Panc1 (cell line): ENCODE measurements at places on chromosomes 4 and X.

GRCh38 chrX:63967551-63967950 is 182.5 kb upstream of the ARHGEF9 start:
- no peak for DNase-seq

DNA sequence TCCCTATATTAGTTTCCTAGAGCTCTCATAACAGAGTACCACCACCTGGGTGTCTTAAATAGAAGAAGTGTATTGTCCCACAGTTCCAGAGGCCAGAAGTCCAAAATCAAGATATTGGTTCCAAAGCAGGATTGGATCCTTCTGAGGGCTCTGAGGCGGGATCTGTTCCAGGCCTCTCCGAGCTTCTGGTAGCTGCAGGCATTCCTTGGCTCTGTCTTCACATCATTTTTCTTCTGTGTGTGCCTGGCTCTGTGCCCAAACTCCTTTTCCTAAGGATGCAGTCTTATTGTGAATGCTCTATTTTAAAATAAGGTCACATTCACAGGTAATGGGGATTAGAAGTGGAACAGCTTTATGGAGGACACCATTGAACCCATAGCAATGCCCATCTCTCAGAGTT is 253.7 kb upstream of the TAPT1 start:
- no peak for DNase-seq

DNA sequence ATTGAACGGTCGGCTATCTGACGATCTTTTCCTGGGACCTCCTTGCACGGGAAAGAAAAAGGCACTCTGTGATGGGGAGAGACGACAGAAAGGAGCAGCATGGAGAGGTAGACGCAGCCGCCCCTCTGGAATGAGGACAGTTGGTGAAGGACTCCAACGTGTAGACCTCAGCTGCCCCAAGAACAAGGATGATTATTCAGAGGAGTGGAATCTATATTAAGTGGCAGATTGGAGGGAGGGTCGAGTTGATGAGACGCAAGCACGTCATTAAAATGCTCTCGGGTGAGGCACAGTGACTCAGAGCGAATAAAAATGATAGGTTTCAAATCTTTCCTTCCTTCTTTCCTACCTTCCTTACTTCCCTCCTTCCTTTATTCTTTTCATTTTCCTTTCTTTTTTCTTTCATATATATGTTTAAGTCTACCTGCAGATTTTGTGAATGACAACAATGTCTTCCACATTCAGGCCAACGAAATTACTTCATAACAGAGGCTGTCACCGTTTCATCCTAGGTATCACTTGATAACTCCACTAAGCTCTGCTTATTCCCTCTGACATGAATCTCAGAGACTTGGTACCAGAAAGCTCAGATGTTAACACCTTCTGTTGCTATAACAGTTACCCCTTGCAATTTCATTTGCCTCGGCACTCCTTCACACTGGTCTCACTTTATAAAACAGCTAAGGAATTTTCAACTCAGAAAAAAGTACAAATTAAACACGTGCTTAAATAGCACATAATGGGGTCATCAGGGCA is 110.0 kb upstream of the PPARGC1A start:
- DNase-seq = no peak

DNA sequence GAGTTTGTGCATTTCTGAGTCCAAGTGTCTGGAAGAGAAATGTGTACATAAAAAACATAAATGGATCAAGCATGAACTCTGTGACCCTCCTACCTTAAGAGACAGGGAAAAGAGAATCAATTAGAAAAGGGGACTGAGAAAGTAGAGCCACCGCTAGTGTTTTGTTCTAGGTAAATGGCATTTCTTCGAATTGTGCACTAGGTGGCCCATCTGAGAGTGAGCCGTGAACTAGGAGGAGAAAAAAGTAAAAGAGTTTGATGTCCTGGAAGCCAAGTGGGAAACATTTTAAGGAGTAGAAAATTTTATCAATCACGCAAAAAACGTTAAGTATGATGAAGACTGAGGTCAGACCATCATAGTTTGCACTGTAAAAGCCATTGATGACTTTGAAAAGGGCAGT is 55.1 kb downstream of the NAF1 start:
- no peak for DNase-seq

DNA sequence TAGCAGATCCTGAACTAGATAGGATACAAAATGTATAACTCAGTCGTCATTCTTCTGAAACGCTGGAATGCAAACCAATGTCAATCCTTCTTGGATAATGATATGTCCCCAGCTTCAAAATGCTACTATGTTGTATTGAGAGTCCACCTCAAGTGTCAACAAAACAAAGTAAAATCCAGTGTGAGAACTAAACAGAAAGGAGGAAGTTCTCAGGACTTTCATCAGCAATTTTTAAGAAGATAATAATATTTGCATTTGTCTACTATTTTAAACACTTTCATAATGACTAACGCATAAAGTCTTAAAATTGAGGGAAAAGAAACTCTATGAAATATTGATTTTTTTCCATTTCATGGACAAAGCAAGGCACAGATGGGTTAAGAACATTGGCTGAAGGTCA is 36.3 kb downstream of the SOD3 start:
- DNase-seq = no peak

GRCh38 chr4:150782311-150782710 is 200.4 kb downstream of the MAB21L2 start:
- DNase-seq = no peak

GRCh38 chr4:1018147-1019020 is 7.0 kb downstream of the FGFRL1 start:
- DNase-seq = no peak

DNA sequence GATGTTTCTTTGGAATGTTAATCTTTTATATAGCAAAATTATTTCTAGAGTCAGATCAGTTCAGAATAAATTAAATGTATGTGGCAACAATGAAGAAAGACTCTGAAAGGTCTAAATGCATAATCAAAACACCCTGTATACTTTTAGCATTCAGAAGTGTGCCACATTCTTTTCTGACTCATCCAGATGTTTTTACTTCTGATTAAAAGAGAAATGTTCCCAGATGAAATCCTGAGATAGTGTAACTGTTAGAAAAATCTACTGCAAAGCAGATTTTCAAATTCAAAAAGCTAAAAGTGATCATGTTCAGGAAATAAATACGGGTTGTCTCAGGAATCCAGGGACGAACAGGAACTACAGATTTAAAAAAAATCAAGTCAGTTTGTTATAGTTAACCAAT is 241.4 kb downstream of the GRIA3 start:
- no peak for DNase-seq

DNA sequence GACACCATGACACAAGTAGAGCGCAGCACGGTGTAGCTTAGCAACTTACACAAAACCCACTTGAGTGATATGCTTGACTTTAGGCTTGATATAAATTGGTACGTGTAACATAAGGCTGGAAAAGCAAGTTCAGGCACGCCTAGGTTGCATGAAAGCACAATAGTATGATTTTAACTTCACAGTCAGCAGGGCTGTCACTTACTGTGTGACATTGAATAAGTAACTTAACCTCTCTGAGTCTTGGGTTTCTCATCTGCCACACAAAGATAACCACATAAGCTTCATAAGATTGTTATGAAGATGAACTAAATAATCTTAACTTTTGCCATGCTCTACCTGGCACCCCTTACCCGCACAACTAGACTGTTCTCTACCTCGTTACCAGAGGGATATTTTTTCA is 9.5 kb downstream of the SRD5A3 start:
- no peak for DNase-seq

- DNase-seq = no peak
Observed at GRCh38 chr4:149741186-149741831, 74.3 kb downstream of the IQCM start.

- DNase-seq = no peak
Observed at GRCh38 chrX:11666952-11667685, 1.4 kb upstream of the ARHGAP6 start.

- no peak for DNase-seq
Observed at GRCh38 chr4:104489731-104490095, 5.0 kb downstream of the CXXC4 start.

GRCh38 chr4:4719436-4719835 is 140.0 kb upstream of the MSX1 start:
- no peak for DNase-seq

- DNase-seq = no peak
Observed at GRCh38 chrX:19760841-19761512, 126.4 kb downstream of the SH3KBP1 start.

DNA sequence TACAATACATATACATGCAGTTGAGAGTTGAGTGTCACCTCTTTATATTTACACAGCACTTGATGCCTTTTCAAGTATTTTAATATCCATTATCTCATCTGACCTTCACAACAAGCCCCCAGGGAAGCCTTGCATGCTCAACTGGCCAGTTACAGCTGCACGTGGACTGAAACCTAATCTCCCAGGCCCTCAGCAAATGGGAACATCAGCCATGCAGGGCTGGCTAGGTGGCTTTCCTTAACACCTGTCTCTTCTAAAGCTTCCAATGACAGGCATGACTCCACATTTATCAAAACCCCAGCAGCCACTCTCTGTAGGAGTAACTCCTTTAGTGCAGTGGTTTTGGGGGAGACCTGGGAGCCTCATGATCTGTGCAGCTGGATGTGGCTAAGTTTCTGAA is 56.4 kb downstream of the PHKA2 start:
- no peak for DNase-seq

DNA sequence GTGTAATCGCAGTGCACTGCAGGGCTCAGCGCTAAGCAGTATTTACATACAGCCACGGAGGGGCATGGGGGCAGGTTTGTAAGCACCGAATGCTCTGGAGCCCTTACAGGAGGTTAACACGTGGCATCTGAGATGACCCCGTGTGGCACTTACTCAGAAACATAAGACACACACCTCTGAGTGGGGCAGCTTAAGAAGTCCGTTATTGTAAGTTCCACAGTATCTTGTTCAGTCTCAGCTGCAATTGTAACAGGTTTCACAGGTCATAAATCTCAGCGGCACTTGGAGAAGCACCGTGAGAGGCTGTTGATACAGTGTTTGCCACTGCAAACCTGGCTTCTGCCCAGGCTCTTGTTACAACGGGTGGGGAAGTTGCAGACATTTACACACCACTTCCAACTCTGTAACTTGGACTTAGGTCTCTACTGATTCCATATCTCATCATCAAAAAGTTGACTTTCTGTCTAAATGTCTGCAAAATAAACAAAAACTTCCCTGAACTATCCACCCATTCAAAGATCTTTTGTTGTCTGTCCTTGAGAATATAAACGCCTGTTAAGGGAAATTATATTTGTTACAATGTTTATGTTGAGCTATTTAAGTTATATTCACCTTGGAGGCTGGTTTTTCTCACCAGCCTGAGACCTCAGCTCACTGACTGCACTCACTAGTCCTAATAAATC is 10.3 kb downstream of the CPLX1 start:
- no peak for DNase-seq

GRCh38 chr4:129231945-129232588 is 136.1 kb downstream of the C4orf33 start:
- DNase-seq = no peak

DNA sequence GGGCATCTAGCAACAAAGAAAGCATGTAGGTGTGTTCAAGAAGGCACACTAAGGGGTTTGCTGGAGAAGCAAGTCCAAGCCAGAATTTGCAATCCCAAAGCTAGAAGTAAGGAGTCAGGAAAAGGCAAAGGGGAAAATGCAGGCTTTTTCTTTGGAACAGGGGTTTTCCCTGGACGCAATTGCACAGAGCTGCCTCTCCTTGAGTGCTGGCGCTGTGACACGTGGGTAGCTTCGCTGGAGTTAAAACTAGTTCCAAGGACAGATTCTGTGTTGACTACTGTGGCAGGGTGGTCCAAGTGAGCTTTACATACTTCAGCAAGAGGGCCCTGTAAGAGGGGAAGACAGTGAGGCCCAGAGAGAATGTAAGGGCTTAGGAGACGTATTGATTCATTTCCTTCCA is 277.1 kb downstream of the ADGRA3 start:
- no peak for DNase-seq

DNA sequence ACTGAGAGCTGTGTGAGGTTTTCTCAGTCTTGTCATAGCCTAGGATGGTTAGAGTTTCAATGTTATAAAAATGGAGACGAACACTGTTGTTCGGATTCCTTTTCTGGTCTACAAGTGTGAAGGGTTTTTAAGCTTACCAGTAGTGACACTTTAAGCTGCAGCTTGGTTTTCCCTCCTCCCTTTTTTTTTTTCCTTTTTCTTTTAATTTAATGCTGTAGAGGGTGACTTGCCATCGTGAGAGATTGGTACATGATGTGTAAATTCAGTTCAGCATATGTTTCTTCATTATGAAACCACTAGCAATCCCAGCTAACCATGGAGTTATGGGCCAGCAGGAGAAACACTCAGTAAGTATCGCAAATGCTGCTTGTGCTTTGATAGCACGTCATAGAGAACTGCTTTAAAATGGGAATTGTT is 165.0 kb downstream of the RAPGEF2 start:
- DNase-seq = no peak

- DNase-seq = no peak
Observed at GRCh38 chrX:63424063-63424462, 72.9 kb upstream of the SPIN4 start.

GRCh38 chr4:56786955-56787354 is 34.5 kb downstream of the SPINK2 start:
- DNase-seq = no peak

GRCh38 chrX:156001001-156001666 is 3.6 kb downstream of the IL9R start:
- no peak for DNase-seq

- no peak for DNase-seq
Observed at GRCh38 chrX:129690435-129690834, 35.7 kb upstream of the APLN start.

DNA sequence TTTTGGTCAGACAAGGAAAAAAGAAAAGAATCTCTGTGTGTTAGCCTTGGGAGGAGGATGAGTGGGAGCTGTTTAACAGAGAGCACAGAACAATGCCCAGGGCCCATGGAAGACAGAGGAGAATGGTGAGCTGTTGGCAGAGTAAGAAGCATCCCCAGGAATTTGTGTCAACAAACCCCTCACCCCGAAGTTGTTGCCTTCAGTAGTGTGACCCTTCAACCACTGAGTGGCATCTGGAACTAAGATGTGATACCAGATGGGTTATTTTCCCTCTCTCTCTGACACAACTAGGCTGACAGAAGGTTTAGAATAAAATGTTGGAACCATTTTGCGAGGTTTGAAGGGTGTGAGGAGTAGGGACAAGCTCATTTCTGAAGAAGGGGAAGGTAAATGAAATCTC is 25.1 kb downstream of the IGSF1 start:
- DNase-seq = no peak

- no peak for DNase-seq
Observed at GRCh38 chrX:39969099-39969818, 128.5 kb downstream of the BCOR start.

- DNase-seq = no peak
Observed at GRCh38 chrX:13167481-13168231, 123.2 kb upstream of the FAM9C start.
